Caudate nucleus (tissue), 63 donors: ENCODE measurements at places on chromosomes 6 and 20.

DNA sequence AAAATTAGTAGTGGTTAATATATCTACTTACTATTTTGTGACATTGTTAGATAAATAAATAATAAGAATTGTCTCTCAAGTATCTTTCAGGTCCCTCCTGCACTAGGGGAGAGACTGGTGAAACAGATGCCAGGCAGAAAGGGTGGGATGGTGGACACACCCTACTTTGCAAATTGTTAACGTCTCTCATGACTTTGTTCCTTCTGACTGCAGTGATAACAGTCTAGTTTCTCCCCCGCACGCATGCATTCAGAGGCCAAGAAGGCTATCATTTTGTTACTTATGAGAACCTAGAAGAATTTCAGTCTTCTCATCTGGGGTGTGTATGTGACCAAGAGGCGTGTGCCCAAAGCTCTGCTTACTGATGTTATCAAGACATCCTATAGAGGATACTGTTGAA, 152.3 kb downstream of the EDN1 start:
- no peak for DNase-seq

DNA sequence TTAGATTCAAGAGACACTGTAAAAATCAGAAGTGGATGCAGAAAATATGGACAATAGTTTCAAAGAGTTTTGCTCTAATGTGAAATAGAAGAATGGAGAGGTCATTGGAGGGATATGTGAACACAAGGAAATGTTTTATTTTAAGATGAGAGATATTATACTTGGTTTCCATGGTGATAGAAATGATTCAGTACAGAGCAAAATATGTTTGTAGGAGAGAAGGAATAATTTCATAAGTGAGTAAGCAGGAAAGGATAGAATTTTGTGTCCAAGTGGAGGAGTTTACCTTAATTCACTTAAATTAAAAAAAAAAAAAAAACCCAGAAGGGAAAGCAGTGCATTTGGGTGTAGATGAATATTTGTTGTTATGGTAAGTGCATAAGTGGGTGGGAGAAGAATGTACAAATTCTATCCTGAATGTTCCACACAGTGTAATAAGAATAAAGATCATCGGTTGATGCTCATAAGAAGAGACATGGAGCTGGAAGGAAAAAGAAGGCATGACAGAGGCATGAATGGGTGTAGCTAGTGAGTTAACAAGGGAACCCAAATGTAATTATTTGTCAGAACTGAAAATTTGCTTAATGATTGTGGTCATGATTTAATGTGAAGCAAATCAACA, 688.9 kb upstream of the GJE1 start:
- no peak for DNase-seq

DNA sequence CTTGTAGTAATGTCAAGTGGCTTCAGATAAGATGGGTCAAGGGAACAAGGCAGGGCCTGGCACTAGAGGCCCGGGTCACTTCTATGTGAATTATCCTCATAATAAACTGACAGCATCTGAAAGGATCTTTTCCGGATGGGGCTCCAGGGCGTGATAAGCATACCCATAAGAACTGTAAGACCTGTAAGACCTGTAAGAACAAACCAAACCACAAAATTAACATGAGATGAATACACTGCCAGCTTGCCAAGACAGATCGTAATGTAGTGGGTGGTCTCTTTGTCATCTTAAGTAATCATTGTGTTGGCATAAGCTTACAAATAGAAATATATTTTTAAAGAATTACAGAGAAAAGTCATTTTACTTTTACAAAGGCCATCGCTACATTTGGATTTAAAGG, 334.9 kb downstream of the RFPL4B start:
- no peak for DNase-seq

- DNase-seq = no peak
Measured at GRCh38 chr6:44624226-44624625, 236.7 kb downstream of the CDC5L start.

DNA sequence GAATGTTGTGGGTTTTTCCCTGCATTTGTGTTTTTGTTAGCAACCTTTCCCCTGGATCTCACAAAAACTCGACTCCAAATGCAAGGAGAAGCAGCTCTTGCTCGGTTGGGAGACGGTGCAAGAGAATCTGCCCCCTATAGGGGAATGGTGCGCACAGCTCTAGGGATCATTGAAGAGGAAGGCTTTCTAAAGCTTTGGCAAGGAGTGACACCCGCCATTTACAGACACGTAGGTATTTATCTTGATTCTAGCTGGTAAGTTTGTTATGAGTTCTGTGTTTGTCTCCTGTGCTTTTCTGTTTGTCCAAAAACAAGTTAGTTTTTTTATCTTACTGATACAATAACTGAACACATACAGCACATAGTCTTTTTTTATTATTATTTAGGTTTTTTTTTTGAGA, 3.0 kb downstream of the SLC25A27 start:
- DNase-seq = no peak

DNA sequence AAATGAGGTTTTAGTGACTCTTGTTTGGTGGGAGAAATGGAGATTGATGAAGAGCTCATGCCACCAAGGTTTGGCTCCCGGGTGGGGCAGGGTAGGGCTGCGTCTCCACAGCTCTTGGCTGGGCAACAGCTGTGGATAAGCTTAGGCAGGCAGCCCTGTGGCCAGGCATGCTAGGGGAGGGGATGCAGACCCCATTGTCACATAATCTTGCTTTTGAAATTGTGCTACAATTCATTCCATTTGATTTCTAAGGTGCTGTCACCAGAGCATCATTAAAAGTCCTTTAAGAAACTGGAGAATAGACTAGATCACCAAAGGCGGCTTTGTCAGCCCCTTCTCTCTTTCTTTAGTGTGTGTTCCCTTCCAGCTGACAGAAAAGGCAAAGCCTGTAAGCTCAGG, 574.2 kb upstream of the JAG1 start:
- DNase-seq = no peak

- DNase-seq = no peak
Measured at GRCh38 chr6:70423189-70424134, 10.2 kb downstream of the FAM135A start.

DNA sequence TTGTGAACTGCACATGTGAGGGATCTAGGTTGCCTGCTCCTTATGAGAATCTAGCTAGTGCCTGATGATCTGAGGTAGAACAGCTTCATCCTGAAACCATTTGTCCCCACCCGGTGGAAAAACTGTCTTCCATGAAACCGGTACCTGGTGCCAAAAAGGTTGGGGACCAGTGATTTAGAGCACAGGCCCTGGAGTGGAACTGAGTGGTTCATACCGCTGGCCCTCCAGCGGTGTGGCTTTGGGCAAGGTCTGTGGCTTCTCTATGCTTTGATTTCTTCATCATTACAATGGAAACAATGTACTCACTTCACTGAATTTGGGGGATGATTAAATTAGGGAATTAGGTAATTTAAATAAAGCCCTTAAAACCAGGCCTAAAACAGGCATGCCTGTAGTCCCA, 36.3 kb downstream of the CD164 start:
- DNase-seq = no peak

DNA sequence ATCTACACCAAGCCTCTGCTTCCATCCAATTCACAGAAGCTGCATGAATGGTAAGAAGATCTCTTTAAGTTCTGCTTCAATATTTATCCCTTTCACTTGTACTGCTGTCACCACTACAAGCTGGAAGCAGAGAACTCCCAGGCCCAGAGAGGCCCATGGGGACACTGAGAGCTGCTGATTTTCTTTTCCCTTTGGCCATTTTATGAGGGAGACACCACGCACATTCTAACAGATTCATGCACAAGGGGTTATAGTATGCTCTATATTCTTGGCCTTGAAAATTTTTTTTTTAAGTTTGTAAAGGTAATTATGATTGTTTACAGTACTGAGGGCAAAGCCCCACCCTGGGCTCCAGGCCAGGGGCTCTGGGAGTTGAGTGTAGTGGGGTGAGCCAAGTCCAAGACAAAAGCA, 88.4 kb downstream of the MYB start:
- DNase-seq = no peak

GRCh38 chr20:24970754-24971153, 21.7 kb downstream of the CST7 start:
- DNase-seq = no peak

DNA sequence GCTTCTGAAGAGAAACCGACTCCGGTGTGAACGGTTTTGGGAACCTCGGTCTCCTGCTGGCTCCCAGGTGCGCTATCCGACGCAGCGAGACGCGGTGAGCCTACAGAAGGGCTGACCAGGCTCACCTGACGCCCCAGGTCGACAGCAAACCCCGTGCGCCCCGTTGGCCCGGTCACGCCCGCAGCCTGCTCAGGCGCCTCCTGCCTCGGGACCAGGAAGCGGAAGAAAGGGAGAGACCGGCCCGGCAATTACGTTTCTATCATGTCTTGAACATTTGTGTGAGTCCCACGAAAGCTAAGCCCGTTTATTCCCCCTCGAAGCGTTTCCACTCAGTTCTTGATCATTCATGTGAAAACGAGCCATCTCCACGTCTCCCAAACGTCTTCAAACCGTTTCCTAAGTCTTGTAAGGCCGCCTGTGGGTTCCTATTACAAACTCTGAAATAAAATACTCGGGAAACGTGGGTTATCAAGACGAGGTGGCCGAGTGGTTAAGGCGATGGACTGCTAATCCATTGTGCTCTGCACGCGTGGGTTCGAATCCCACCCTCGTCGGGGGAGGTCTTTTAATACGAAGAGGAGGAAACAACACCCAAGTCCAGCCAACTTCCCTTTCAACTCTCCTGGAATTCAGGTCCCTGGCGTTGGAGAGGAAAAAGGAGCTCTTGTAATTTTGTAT, 150.5 kb upstream of the PRSS16 start:
- DNase-seq = peak; percentile 19

- DNase-seq = no peak
Measured at GRCh38 chr6:79814940-79815339, 132.4 kb downstream of the ELOVL4 start.

- no peak for DNase-seq
Measured at GRCh38 chr20:16541226-16541625, 32.0 kb downstream of the KIF16B start.

DNA sequence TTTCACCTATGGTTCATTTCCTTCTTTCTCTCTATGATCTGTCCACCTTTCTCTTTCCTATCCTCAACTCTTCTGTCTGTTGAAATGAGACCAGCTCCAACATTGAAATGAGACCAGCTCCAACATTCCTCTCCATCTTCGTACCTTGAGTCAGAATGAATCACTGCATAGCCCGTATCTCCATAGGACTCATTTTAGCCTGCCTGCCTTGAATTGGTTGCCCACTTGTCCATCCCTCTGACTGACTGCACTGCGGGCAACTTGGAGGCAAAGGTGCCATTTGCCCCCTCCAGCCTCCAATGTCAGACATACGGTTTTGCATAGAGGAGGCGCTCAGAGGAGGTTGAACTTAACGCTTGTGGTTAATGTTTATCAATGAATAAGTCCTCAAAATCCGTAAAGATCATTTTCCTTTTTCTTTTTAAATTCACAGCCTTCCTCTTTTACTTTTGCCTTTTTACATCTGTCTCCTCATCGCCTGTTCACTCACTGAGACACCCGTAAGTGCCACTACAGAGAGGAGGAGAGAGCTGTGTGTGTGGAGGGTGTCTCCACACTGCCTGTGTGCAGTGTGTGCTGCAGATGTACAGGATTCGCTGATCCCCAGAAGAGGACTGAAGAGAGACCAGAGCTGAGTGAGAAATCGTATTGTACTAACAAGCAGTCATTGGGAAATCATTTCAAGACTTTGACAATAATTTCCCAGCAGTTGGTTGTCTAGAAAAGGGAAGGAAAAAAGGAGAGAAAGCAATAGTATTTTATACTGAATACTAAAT, 579.6 kb upstream of the MAP3K7 start:
- no peak for DNase-seq

GRCh38 chr20:38883981-38884733, 42.1 kb upstream of the FAM83D start:
- no peak for DNase-seq
